ENCODE measurements at places on chromosomes 11 and 22. TPM values are rescaled to one million over a fixed set of nuclear protein-coding genes. Genes with fewer than 3 reads are reported as not detected.

The KRTAP5-11 gene
- not detected for total RNA-seq

The DSCAML1 gene
- 0.26 TPM for total RNA-seq

The POLD3 gene
- total RNA-seq, result 12.8 TPM

The C11orf91 gene
- total RNA-seq, result not detected

The IGF2 gene
- 0.17 TPM for total RNA-seq

The CHRDL2 gene
- total RNA-seq, result not detected

The KIAA0930 gene
- 30.9 TPM for total RNA-seq

The FZD4 gene
- total RNA-seq, result 15.7 TPM

The ADORA2A gene
- 0.77 TPM for total RNA-seq

The FOXRED1 gene
- total RNA-seq, result 8.7 TPM

The LIF gene
- total RNA-seq, result 11.2 TPM

The MS4A6E gene
- total RNA-seq, result not detected

The SLC25A18 gene
- total RNA-seq, result under 0.01 TPM

The ADM2 gene
- total RNA-seq, result 5.8 TPM

The OR52N4 gene
- total RNA-seq, result not detected

The USH1C gene
- not detected for total RNA-seq

The CCDC87 gene
- total RNA-seq, result 0.33 TPM

All from fibroblast of lung (primary cell).